ENCODE measurements at places on chromosomes 4 and X. TPM values are rescaled to one million over a fixed set of nuclear protein-coding genes. Genes with fewer than 3 reads are reported as not detected.

Gene PABPC1L2A
- not detected for polyA plus RNA-seq

Gene UGT2B17
- polyA plus RNA-seq: not detected

Gene MBTPS2
- 31.2 TPM for polyA plus RNA-seq

Gene CT45A6
- polyA plus RNA-seq: not detected

Gene IL3RA
- polyA plus RNA-seq: not detected

Gene MAGEA3
- not detected for polyA plus RNA-seq

Gene PAGE1
- not detected for polyA plus RNA-seq

Gene GSPT2
- 8.6 TPM for polyA plus RNA-seq

Gene FREM3
- not detected for polyA plus RNA-seq

Gene CHIC1
- 7.3 TPM for polyA plus RNA-seq

Gene FAM236D
- not detected for polyA plus RNA-seq

Gene BEX5
- polyA plus RNA-seq: not detected

Gene EIF1AX
- 49.6 TPM for polyA plus RNA-seq

Gene ARHGAP6
- polyA plus RNA-seq: 3.7 TPM

Gene GAB3
- polyA plus RNA-seq: 2.5 TPM

Gene SOWAHB
- not detected for polyA plus RNA-seq

Gene TRIM61
- polyA plus RNA-seq: 2.2 TPM

Gene CA5B
- 4.5 TPM for polyA plus RNA-seq

Gene SPANXN3
- polyA plus RNA-seq: not detected

Gene PAGE2B
- polyA plus RNA-seq: not detected

Gene MAEA
- 77.6 TPM for polyA plus RNA-seq

Gene TLL1
- polyA plus RNA-seq: not detected

Gene CSN3
- polyA plus RNA-seq: not detected

Gene IL2
- not detected for polyA plus RNA-seq

Gene PWWP3B
- 0.04 TPM for polyA plus RNA-seq

Gene MEPE
- not detected for polyA plus RNA-seq

Gene TMEM35A
- 54.9 TPM for polyA plus RNA-seq

Gene S100P
- polyA plus RNA-seq: 0.40 TPM

Gene GYPA
- polyA plus RNA-seq: not detected

Gene TCEAL2
- polyA plus RNA-seq: not detected

Gene CDKL5
- polyA plus RNA-seq: 9.6 TPM

Gene SPANXB1
- polyA plus RNA-seq: not detected

Gene CFAP99
- polyA plus RNA-seq: not detected

Gene MGST2
- 21.9 TPM for polyA plus RNA-seq

Gene COL4A6
- polyA plus RNA-seq: 19.9 TPM

Gene DCUN1D4
- 55.7 TPM for polyA plus RNA-seq

Gene CXorf65
- not detected for polyA plus RNA-seq

Gene TMEM31
- not detected for polyA plus RNA-seq

Gene EGF
- polyA plus RNA-seq: 0.14 TPM

Gene GUCY1B1
- polyA plus RNA-seq: 25.0 TPM

Gene TMSB4X
- polyA plus RNA-seq: 6,856 TPM

Gene GAGE1
- not detected for polyA plus RNA-seq

Gene SLC6A14
- not detected for polyA plus RNA-seq

Gene WNK3
- polyA plus RNA-seq: 0.63 TPM

Gene TMEM271
- not detected for polyA plus RNA-seq

Gene RTL3
- 0.14 TPM for polyA plus RNA-seq

Gene PABPC4L
- 1.3 TPM for polyA plus RNA-seq

Gene UGT2A3
- not detected for polyA plus RNA-seq

Gene AMOT
- 9.6 TPM for polyA plus RNA-seq

All from AG04450 (cell line).